ENCODE measurements at places on chromosomes 3 and 15. TPM values are rescaled to one million over a fixed set of nuclear protein-coding genes. Genes with fewer than 3 reads are reported as not detected.
A peak's percentile ranks its signal among the peaks of the same experiment; 100 is the strongest.

DNA sequence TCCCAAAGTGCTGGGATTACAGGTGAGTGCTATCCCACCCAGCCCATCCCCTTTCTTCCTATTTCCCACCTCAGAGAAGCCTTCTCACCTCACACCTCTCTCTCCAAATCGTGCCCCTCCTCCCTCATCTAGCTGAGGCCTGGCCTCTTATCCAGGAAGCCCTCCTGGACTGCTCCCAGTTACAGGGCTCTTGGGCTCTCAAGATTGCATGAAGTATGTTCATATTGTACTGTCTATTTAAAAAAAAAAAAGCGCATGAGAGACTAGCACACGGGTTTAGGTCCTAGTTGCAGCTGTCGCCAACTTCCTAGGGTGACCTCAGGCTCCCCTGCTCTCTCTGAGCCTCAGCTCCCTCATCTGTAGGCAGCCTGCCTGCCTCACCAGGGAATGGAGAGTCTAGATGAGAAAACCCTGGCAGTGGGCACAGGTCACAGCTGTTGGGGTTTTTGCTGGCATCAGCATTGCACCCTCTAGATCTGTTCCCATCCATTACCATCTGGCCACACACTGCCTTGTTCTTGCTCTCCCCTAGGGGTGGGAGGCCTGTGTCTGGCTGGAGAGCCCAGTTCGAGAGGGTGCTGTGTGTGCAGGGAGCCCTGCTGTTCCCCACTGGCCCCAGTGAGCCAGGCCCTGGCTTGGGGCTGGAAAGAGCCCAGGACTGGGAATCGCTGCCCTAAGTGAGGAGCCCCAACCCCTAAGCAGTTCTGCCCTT, 24.2 kb upstream of the C15orf39 start:
- H3K36me3 ChIP-seq = no peaks in the 10 kb centered on the region
- H3K27me3 ChIP-seq = peaks cover 16% of the 10 kb centered on the region
- H3K27ac ChIP-seq = no peak overlapping the region
- DNase-seq = no peak
- H3K4me3 ChIP-seq = no peak overlapping the region

- DNase-seq = no peak
- H3K27ac ChIP-seq = no peak overlapping the region
- H3K27me3 ChIP-seq = no peaks in the 10 kb centered on the region
- peaks cover 15% of the 10 kb centered on the region for H3K4me1 ChIP-seq
- H3K4me3 ChIP-seq = no peak overlapping the region
Observed at GRCh38 chr3:42894698-42895579, 11.0 kb upstream of the ZNF662 start.

DNA sequence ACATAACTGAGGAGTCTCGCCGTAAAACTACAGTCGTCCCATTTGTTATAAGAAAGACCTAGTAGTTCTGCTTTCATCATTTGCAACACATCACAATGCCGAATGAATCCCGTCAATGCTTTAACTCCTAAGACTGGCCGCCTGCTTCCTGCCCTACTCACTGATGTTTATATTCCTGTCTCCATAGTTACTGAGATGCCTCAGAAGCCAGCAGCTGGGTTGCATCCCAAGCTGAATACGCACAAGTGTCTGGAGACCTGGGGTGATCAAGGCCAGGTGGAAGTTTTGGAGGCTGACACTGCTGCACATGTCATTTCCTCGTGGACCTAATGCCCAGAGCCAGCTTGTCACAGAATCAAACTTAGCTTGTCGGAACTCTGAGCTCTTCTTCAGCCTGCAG, 95.2 kb upstream of the UBE2E1 start:
- peaks cover 17% of the 10 kb centered on the region for H3K4me1 ChIP-seq
- no peak overlapping the region for H3K4me3 ChIP-seq
- no peaks in the 10 kb centered on the region for H3K36me3 ChIP-seq
- H3K27ac ChIP-seq = 0 out of 2 replicates have a peak overlapping the region, but pooled peaks have one; percentile 6
- no peak for DNase-seq

PGBD4 gene
- 0.76 TPM for total RNA-seq

SLCO2A1 gene
- total RNA-seq = 1.1 TPM

ZNF774 gene
- total RNA-seq = 2.3 TPM

ZNF660 gene
- 11.7 TPM for total RNA-seq
